Lung microvascular endothelial cell (primary cell): ENCODE measurements at places on chromosomes 1 and 21.

DNA sequence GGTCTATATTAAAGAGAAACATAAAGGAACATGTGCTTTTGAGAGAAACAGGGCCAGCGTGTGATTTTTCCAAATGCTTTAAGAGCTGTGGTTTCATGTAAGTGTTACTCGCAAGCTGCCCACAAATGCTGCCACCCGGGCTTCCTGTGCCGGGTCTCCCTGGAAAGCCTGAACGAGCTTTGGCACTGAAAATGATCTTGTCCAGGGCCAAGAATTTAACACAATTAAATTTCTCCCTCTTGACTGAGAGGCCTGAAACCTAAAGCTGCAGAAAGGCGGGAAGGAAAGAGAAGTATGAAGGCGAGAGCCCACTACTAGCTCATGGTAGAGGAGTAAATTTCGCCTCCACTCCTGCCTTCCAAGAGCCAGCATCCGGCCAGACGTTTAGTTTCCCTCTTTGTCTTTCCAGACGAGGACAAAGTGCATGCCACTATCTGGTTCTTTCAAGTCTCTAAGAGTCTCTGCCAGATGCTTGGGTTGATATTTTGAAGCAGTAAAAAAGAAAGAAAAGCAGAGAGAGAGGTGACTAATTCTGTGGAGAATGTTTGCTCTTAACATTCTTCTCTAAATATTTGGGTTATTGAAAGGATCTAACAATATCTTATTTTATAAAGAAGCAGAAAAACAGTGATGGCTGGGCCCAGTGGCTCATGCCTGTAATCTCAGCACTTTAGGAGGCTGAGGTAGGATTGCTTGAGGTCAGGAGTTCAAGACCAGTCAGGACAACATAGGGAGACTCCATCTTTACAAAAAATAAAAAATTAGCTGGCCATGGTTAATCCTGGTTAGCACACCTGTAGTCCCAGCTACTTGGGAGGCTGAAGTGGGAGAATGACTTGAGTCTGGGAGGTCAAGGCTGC, 100.0 kb upstream of the HNRNPU start:
- peak; percentile 17 for DNase-seq

DNA sequence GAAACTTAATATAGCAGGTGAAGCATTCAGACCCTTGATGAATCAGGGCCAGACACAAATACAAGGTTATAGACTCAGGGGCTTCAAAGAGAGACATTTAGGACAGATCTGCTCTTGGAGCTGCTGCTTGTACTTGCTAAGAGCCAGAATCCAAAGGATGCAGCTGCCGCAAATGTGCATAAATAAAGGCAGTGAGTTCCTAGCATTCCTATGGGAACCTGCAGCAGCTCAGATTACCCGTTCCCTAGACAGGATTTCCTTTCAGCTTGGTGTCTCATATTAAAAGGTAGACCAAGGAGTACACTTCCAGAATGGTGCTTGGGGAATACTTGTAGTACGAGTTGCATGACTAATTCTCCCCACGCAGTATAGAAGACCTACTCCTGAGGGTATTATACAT, 9.7 kb upstream of the LRRC53 start:
- DNase-seq: no peak

- DNase-seq: no peak
Measured at GRCh38 chr1:158002631-158003405, 9.4 kb downstream of the KIRREL1 start.

GRCh38 chr1:19664453-19665185, at the start of gene HTR6:
Gene HTR6, plus strand, starts transcription at chr1:19664875. Its CDS starts 879 bp downstream, at chr1:19665754.
- no peak for DNase-seq

GRCh38 chr1:182643699-182644098, 39.5 kb upstream of the RGS16 start:
- DNase-seq: no peak

GRCh38 chr1:228646717-228647522, 88.4 kb upstream of the RHOU start:
- peak; percentile 32 for DNase-seq

DNA sequence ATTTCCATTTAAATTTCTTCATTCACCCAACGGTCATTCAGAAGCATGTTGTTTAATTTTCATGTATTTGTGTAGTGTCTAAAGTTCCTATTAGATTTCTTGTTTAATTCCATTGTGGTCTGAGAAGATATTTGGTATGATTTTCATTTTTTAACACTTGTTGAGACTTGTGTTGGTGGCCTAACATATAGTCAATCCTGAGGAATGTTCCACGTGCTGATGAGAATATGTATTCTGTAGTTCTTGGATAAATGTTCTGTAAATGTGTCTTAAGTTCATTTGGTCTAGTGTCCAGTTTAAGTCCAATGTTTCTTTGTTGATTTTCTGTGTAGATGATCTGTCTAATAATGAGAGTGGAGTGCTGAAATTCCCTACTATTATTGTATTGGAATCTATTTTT, 22.7 kb upstream of the LCE5A start:
- no peak for DNase-seq

- DNase-seq: no peak
Measured at GRCh38 chr1:150696162-150696561, 792 bp downstream of the GOLPH3L start.

- DNase-seq: no peak
Measured at GRCh38 chr1:89311757-89312156, 39.1 kb upstream of the GBP5 start.

DNA sequence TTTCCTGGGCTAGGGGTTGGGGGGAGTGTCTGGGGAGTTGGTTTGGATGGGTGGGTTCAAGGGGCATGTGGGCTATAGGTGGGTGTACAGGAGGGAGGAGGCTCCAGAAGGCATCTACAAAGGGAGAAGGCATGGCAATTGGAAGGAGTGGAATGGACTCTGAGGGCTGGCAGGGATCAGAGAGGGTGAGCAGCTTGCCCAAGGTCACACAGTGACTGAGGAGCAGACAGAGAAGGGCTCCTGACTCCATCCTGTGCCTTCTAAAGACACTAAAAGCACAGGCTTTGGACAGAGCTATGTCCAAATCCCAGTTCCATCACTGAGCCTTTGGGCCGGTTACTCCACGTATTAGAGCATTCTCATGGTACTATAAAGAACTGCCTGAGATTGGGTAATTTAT, 151.8 kb downstream of the PTPRU start:
- DNase-seq: no peak

- DNase-seq: no peak
Measured at GRCh38 chr1:9271283-9271682, 21.4 kb upstream of the SPSB1 start.

- DNase-seq: no peak
Measured at GRCh38 chr1:6218375-6219164, 12.7 kb downstream of the RNF207 start.

DNA sequence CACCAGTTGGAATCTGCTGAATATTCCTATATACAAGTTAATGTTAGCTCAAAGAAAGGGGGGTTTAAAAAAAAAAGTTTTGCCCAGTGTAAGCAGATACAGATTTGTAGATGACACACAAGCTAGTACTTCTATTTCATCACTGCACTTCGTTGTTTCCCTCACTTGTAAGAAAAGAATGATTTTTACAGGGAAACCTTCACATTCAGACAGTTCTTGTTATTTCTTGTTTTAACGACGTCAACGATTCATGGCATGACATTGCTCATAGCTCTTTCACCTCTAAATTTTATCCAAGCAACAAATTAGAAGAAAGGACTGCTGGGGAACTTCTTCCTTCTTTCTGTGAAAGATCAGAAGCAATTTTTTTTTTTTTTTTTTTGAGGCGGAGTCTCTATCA, 25.7 kb upstream of the C1orf105 start:
- no peak for DNase-seq

- DNase-seq: no peak
Measured at GRCh38 chr21:35855484-35855883, 204.8 kb downstream of the SETD4 start.

DNA sequence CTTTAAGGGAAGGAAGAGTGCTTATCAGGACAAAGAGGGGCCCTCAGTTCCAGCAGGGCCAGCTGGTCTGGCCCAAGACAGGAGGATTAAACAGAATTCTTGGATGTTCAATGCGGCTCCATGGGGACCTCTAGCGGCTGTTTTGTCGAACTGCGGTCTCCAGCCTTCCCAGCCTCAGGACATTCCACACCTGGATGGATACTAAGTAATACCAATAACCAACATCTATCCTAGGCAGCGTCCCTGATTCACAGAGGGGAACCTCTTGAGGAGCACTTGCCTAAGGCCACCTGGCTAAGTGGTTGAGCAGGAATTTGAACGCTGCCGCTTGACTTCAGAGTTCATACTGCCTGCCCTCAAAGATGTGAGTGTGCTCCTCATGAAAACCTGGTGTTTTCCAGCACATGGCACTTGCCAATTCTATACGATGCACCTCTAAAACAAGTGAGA, 15.5 kb upstream of the CD247 start:
- peak; percentile 71 for DNase-seq

DNA sequence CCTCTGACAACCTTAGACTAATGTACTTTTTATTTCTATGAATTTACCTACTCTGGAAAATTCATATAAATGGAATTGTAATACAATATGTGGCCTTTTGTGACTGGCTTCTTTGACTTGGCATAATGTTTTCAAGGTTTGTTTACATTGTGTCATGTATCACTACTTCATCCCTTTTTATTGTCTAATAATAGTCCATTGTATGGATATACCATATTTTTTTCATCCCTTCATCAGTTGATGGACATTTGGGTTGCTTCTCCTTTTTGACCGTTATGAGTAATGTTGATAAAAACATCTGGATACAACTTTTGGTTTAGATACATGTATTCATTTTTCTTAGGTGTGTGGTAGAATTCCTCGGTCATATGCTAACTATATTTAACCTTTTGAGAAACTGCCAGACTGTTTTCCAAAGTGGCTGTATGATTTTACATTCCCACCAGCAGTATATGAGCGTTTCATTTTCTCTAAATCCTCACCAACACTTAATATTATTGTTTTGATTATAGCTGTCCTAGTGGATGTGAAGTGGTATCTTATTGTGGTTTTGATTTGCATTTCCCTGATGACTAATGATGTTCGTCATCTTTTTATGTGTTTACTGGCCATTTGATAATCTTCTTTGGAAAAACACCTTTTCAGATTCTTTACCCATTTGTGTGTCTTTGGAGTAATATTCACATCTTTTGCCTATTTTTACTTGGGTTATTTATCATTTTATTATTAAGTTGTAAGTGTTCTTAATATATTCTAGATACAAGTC, 3.5 kb downstream of the RO60 start:
- peak; percentile 14 for DNase-seq

DNA sequence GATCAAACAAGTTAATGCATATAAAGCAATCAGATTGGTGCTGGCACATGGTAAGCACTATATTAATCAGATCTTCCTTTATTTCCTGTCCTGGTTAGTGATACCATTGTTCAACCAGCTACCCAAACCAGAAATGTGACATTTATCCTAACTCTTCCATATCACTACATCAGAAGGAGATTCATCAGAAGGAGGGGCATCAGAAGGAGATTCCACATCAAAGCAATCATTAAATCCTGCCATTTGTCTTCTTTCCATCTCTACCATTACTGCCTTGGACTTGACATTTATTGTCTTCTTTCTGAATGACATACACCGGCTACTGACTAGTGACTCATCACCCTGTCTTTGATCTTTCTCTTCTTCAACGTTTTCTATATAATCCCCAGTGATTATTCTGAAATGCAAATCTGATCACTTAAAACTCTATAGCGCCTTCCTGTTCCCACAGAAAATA, 75.0 kb downstream of the DNM3 start:
- DNase-seq: no peak

DNA sequence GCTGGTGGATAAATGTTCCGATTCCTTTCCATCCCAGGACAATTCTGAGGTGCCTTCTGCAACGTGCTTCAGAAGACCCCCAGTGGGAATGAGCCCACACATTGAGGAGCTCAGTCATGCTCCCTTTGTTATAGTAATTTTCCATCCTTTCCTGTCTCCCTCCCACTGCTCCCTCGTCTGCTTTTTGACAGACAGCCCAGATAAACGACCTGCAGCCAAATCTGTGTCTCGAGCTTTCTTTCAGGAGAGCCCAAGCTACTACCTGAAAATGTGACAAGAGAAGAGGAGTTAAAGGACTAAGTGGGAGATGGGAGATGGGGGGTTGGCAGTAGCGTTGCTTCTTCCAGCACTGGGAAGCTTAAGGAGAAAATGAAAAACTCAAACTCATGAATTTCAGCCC, 65.9 kb upstream of the LRRN2 start:
- no peak for DNase-seq

DNA sequence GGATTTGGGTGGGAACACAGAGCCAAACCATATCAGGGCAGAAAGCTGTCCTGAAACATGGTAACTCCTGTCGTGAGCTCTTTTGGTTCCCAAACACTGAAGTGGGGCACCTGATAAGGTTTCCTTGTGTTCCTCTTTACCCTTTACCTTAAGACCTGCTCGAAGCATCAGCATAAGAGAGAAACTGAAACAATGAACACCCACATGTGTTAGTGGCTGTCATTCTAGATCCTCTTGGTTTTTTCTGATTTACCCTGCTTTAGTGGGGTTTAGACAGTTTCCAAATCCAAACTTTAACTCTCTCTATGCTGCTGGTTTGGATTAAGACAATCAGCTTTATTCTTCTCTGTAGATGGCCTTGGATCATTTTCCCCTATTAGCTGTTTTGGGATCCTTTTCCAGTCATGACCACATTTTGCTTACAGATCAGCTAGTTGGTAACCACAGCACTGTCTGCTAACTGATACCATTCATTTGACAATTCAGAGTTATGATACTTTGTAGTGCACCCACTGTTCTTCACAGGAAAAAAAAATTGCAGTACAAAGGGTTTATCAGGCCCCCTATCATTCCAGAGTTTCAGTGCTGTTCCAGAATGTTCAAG, 975 bp upstream of the MNDA start:
- no peak for DNase-seq

- no peak for DNase-seq
Measured at GRCh38 chr1:57590978-57591377, 167.1 kb upstream of the DAB1 start.

GRCh38 chr1:113298941-113299340, 91.4 kb upstream of the MAGI3 start:
- DNase-seq: no peak

DNA sequence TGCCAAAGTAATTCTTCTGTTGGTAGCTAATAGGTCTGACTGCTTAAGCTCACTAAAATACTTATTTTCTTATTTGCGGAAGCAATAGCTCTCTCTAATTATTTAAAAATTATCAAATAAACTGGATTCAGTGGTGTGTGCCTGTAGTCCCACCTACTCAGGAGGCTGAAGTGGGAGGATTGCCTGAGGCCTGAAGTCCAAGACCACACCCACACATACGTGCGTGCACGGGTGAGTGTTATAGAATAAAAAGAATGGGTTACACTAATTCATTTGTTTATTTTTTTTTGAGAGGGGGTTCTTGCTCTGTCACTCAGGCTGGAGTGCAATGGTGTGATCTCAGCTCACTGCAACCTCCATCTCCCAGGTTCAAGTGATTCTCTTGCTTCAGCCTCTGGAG, 94.2 kb upstream of the HNRNPU start:
- DNase-seq: no peak

GRCh38 chr1:232675260-232675659, 45.3 kb upstream of the SIPA1L2 start:
- DNase-seq: no peak

DNA sequence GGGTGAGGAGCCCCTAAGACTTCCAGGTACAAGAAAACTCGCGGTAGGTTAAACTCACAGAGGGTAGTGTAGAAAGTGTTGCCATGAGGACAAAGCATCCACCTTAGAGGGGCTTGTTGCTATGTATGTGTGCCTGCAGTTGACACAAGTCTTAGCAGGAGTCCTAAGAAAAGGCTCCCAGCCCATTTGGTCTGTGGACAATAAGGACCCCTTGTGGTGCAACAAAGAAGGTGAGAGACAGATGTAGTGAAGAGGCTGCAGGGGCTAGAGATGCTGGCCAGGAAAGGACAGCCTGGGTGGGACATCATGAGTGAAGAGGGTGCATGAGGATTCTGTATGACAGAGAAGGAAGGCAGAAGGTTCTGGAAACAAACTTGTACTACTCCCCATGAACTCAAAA, 36.3 kb upstream of the IL10 start:
- DNase-seq: peak; percentile 16

GRCh38 chr1:37485902-37486679, 11.7 kb downstream of the ZC3H12A start:
- DNase-seq: no peak
